ENCODE measurements at places on chromosomes 3 and 15.
A peak's percentile ranks its signal among the peaks of the same experiment; 100 is the strongest.

GRCh38 chr3:18840535-18841137, 307.7 kb upstream of the KCNH8 start:
- no peak for DNase-seq

DNA sequence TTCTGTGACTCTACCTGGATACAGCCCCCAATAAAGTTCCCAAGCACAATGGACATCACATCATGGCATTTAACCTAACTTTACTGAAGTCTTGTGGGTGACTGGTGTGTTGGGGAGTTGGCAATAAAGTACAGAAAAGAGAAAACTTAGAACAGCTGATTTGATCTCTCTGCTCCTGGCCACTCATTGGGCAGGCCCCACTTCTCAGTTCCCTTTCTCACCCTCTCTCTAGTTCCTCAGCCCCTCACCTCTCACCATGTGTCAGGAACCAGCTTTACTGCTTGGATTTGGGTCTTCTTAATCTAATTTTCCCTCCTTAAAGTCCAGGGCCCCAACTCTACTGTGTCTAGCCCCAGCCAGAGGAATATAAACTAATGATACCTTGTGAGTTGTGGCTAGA, 713 bp upstream of the MUC13 start:
- DNase-seq, result no peak

- no peak for DNase-seq
These were observed 606.8 kb downstream of the GBE1 start for GRCh38 chr3:81154611-81155143.

DNA sequence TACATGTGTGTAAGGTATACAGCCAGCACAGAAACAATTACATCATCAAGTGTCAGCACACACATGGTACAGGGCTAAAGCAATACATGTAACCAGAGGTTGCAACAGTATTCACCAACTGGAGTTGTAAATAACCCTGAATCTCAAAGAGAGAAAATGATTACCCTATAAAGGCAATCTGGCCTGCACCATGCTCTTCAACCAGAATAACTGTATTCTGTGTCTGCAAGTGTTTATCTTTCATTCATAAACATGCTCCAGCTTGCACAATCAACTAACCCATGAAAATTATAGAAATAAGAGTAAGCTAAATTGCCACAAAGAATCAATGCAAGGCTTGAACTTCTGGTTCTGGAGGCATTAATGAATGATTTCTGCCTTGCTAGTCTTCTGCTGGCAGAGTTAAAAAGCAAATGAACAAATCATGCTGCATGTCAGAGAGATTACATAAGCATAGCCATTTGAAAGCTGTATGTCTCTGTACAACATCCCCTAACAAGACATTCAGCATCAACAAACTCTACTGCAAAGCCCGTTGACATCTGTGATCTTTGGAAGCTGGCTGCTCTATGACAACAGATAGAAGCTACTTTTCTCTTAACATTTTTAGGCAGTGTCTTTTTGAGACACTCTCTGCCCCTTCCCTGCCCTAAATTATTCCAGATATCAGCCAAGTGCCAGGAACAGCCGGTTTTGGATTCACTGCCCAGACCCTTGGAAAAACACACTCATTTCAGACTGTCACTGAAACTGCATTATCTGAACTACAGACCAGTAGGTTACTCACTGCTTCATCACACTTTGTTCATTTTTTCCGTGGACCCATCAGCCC, 871.0 kb downstream of the OTOL1 start:
- DNase-seq, result no peak

- DNase-seq, result peak; percentile 39
These were observed 581 bp downstream of the SH3BP5 start for GRCh38 chr3:15331606-15332404.

- no peak for DNase-seq
These were observed 246.9 kb upstream of the THRB start for GRCh38 chr3:24741506-24741905.

- DNase-seq, result no peak
These were observed 29.5 kb downstream of the CD80 start for GRCh38 chr3:119529883-119530282.

GRCh38 chr3:163335429-163335828, 1742.9 kb downstream of the SI start:
- no peak for DNase-seq

- no peak for DNase-seq
These were observed 29.8 kb downstream of the LARS2 start for GRCh38 chr3:45417930-45418847.

GRCh38 chr3:21744793-21745192, 6.2 kb downstream of the ZNF385D start:
- DNase-seq, result no peak

DNA sequence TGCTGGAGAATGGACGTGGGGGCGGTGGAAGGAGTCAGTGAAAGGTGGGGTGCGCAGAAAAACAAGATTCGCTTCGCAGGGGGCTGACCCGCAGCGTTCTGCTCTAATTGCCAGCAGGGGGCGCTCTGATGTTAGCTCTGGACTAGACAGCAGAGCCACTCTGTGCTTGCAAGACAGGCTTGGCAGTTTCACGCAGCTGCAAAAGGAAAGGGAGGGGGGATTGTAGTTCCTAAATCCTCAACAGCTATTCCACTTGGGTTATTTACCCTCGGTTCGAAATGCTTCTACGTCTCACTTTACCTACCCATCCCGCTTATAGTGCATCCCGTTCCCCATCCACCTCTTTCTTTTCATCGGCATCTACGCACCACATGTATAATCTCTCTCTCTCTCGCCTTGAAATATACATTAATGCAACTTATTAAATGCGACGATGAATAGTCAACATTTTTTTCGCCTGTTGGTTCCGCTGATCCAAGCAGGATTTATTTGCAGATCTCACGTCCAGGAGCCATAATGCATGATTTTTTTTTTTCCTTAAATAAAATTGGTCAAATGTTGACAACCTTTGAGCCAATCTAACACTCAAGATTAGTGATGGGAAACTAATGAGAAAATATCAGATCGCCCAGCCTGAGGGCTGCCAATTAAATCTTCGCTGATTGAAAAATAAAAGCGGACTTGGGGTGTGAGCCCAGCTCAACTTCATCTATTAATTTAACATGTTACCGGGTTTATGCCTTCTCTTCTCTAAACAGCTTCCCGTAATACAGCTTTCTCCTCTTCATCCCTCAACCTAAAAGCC, 216.4 kb downstream of the MEIS2 start:
- no peak for DNase-seq

DNA sequence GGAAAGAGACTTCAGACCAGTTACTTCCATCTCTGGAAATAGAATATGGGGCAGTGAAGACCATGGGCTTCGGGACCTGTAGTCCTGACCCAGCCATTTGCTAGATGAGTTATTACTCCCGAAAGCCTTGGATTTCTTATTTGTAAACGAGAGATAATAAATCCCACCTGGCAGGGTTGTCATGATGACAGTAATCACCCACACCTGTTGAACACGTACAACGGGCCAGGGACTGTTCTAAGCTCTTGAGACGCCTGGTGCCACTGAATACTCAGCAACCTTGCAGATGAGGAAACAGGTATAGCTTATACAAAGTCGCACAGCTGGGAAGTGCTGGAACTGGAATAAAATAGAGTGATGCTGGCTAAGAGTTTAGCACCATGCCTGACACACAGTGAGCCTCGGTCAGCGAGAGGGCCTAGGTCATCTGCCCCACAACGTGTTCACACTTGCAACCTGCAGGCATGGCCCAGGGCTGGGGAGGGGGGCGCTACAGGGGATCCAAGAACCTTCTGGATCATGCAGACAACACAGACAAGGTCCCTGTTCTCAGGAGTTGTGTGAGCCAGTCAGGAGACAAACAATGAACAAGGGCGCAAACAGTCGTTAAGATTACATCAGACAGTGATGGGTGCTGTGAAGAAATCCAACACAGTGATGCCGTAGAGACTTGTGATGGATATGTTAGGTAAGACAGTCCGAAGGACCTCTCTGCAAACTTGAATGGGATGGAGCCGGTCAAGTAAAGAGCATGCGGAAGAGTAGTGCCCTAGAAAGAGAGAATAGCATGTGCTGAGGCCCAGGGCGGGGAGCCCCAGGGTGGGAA, 89.2 kb downstream of the CORO2B start:
- no peak for DNase-seq

DNA sequence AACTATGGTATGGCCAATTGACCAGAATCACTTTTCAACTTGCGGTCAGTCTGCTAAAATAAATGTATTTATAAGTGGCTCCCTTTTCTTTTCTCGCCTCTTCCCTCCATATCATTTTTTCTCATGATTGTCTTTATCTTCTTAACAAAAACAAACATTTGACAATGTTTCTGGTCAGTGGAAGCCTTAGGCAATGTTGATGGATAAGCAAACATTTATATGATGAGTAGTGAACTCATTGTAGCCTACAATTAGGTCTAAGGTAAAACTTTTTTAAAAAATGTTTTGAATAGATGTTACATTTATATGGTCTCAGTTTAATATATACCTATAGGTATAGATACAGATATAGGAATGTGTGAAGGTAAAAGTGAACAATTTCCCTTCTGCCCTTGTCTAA, 355.4 kb downstream of the MFSD1 start:
- DNase-seq, result no peak

- DNase-seq, result no peak
These were observed 67.0 kb upstream of the CADPS start for GRCh38 chr3:62942227-62942626.

DNA sequence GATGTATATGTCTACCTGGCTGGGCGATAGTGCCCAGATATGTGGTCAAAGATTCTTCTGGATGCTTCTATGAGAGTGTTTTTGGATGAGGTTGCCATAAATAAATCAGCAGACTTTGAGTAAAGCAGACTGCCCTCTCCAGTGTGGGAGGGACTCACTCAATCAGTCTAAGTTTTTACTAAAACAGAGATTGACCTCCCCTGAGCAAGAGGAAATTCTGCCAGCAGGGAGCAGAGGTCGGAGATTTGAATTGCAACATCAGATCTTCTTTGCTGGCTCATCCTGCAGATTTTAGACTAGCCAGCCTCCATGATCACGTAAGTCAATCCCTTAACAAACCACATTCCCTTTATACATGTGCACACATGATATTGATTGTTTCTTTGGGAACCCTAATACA, 300.9 kb downstream of the MCTP2 start:
- no peak for DNase-seq

- DNase-seq, result no peak
These were observed 910.7 kb downstream of the TBL1XR1 start for GRCh38 chr3:176286476-176287085.

GRCh38 chr3:98151241-98151640, 4.0 kb downstream of the OR5H14 start:
- DNase-seq, result no peak

DNA sequence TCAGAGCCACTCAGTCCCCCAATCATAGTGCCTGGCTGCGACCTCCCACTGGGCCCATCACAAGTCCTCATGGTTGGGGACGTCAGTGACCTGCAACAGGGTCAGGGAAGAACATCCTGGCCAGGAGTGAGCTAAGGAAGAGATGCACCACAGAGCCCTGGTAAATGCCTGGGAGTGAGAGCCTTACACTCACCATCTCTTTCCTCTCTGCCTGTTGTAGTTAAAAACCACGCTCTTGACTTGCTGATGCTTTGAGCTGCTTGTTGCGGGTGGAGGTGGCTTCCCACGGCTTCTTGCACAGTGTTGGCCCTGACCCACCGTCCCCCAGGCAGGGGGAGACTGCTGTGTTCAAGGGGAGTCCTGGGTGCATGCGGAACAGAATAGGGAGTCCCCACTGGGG, 91.1 kb upstream of the RGMA start:
- no peak for DNase-seq

DNA sequence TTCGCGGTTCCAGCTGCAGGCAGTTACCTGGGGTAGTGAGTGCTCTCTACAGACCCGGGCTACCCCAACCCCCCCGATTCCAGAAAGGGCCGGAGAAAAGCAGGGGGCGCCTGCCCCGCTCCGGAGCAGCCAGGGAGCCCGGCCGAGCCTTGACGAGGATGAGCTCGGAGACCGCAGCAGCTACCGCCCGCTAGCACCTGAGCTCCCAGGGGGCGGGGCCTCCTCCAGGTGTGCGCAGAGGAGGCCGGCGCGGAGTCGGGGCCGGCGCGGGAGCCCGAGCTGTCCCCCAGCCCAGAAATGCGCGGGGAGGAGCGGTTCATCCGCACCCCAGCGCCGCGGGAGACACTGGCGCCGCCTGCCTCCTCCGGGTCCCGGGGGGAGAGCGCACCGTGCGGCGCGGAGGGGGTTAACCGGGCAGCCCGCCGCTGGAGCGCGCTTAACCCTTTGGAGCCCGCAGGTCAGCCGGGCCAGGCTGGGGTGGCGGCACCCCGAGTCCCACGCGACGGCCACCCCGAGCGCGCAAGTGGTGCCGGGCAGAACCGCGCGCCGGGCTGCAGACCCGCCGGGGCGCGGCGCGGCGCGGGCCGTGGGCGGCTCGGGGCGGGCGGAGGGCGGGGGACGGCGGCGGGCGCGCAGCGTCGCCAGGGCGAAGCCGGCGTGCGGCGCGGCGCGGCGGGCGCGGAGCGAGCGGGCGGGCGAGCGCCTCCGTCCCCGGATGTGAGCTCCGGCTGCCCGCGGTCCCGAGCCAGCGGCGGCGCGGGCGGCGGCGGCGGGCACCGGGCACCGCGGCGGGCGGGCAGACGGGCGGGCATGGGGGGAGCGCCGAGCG, at the start of gene CACNA1D:
Gene CACNA1D, plus strand, starts transcription at position 649 of the 829 bp plus-strand sequence. CDS start 556 bp downstream, outside the sequence.
- no peak for DNase-seq

DNA sequence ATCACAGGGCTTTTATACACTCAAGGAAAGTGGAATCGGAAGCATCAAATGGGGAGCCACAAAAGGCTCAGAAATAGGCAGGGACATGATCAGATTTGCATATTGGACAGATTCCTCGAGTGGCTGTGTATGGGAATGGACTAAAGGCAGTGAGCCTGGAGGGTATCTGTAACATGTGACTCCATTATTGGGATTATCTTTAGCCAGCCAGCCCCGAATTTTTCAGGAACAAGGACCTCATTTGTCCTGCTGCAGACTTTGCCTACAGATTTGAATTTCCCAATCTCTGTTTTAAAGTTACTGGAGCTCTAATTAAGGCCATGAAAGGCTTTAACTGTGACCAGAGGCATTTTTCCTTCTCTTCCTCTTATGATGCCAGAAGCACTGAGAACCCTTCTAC, 26.9 kb upstream of the EPHB1 start:
- DNase-seq, result no peak

GRCh38 chr15:84872009-84872910, 12.2 kb upstream of the SLC28A1 start:
- no peak for DNase-seq

GRCh38 chr15:78093242-78094020, 1.1 kb downstream of the SH2D7 start:
- DNase-seq, result no peak

DNA sequence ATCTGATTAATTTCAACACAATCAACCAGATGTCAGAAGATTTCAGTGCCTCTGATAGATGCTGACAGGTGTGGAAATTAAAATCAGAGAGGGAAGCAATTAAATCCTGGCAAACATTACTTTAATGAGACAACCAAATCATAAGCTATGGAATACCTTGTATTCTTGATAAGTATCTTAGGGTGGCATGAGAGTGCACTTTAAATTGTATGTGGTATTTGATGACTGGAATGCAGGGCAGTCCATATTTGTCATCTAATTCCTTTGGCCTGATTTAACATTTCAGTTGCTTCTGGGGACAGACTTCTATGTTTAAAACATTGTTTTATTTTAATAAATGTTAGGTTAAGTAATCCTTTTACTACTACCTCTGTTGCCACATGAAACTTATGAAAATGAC, 184.1 kb downstream of the LPP start:
- no peak for DNase-seq
